ENCODE measurements at places on chromosomes 7 and 10. TPM values are rescaled to one million over a fixed set of nuclear protein-coding genes. Genes with fewer than 3 reads are reported as not detected.

POLR2J2 gene
- 8.4 TPM for total RNA-seq

GRCh38 chr7:18402488-18403183, 92.9 kb upstream of the HDAC9 start:
- no peak overlapping the region for H3K27ac ChIP-seq
- no peaks in the 10 kb centered on the region for H3K27me3 ChIP-seq
- no peak for DNase-seq

GARIN1A gene
- total RNA-seq = 0.35 TPM

- H3K27me3 ChIP-seq = no peaks in the 10 kb centered on the region
- DNase-seq = no peak
- no peaks in the 10 kb centered on the region for H3K4me1 ChIP-seq
- no peak overlapping the region for H3K4me3 ChIP-seq
- no peaks in the 10 kb centered on the region for H3K36me3 ChIP-seq
Observed at GRCh38 chr10:121695731-121696464, 97.7 kb upstream of the FGFR2 start.

TCAF2 gene
- 49.4 TPM for total RNA-seq

DNA sequence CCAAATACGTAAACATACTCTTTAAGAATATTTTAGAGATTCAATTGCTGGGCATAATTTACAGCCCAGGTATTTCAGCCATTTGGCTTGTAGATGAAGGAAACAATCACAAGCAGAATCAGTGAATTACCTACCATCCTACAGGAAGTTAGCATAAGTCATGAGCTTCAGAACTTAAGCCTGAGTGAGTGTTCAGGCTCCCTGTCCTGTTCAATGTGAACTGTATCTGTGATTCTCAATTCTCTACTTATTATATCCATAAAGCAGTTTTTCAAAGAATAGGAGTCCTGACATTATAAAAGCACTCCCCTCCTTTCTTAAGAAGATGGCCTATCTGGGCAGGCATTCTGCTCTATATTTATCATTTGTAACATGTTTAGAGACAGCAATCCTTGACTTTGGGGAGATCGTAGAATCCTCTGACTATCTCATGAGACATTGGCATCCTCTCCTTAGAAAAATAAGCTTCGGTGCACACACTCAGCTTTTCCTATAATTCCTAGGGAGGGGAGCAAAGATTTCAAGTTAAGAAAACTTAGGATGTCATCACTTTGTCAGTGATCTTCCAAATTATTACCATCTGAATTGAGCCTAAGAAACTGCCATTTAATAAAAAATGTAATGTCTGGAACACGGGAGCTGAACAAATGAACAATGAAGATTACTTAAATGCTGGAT, 645.2 kb upstream of the IGFBP3 start:
- no peak for DNase-seq
- no peaks in the 10 kb centered on the region for H3K36me3 ChIP-seq
- H3K27ac ChIP-seq = no peak overlapping the region
- H3K4me3 ChIP-seq = no peak overlapping the region
- no peaks in the 10 kb centered on the region for H3K4me1 ChIP-seq

ANLN gene
- 65.1 TPM for total RNA-seq

DNA sequence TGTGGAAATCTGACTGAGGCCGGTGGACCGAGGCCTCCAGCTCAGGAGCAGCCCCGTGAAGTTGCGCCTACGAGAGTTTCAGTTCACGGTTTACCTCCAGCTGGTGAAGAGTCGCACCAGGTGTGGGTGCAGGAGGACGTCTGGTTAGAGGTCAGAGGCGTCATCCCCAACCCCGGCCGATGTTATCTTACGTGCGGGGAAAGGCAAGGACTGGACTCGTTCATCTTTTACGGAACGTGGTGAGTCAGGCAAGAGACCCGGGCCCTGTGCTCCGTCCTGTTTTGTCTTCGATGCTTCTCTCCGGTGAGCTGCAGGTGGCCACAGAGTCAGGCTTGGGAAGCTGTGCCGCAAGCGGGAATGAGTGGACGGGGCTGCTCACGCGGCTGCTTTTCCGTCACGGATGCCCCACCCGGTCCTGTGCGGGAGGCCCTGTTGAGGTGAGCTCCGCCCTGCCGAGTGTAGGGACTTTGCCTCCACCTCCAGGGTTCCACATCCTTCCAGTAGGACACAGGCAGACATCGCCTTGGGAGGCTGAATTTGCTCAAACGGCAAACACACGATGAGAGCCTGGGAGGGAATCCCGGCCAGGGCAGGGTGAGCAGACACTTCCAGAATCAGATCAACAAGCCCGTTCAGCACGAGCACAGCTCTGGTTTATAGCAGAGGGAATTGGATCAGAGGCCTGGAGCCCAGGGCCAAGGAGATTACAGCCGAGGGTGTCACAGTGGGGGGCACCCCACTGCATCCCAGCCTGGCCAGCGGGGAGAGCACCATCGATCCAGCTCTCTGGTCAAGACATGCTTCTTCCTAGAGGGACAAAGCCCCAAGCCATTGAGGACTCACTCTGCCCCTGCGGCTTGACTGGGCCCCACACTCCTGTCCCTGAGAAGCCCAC, 50.1 kb upstream of the INPP5A start:
- H3K36me3 ChIP-seq = no peaks in the 10 kb centered on the region
- no peak overlapping the region for H3K4me3 ChIP-seq

UTF1 gene
- not detected for total RNA-seq

DNA sequence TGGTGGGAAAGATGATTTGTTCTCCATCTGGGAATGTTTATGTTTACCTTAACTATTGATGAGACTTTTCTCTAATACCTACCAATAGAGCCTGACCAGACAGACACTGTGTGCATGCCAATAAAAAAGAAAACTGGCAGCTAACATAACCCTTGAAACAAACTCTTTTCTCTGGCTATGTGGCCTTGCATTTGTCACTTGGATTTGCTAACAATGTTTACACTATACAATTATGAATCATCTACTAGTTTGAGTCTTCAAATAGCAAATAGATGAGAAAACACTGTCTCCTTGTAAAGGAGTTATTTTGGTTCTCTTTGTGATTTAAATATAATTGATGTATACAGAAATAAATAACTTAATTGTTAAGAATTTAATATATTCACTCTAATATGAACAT, 273.1 kb downstream of the SEMA3D start:
- no peaks in the 10 kb centered on the region for H3K4me1 ChIP-seq
- no peak for DNase-seq
- no peaks in the 10 kb centered on the region for H3K36me3 ChIP-seq
- H3K27ac ChIP-seq = no peak overlapping the region

KIAA1217 gene
- 2.0 TPM for total RNA-seq

DNA sequence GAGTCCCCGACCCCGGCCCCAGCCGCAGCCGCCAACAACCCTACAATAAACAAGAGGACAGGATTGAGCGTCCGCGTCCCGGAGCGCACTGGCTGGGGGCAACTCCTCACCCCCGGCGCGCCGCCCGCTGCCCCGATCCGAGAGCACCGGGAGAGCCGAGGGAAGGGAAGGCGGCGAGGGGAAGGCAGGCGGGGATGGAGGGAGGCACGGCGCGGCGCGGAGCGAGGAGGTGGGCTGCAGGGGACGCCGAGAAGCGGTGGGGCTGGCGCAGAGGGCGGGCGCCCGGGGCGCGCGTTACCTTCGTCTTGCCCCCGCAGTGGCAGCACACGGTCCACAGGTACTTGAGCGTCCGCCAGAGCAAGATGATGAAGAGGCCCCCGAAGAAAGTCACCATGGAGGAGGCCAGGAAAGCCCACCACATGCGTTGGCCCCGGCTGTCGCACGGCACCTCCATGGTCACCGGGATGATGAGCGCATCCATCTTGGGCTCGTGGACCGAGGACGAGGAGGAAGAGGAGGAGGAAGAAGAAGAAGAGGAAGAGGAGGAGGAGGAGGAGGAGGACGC, 559 bp downstream of the KCNMA1 start:
- no peak overlapping the region for H3K4me3 ChIP-seq
- no peak for DNase-seq
- H3K27ac ChIP-seq = no peak overlapping the region
- H3K4me1 ChIP-seq = no peaks in the 10 kb centered on the region

DNA sequence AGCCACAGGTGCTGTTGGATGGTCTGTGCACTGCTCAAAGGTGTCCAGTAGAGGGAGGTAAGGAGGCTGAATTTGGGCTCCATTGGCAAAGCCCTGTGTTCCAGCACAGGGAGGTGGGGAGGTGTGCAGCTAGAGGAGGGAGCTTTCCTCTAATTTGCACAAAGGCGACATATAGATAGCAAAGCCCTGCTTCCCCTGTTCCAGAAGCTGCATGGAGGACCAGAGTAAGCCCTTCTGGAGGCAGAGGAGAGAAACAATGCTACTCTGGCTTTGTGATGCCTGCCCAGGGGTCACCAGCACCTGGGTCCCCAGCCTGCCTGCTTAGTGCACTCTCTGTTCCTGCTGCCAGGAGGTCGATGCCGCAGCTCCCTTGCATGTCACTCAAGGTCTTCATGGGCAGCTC, 3.4 kb upstream of the ARHGAP22 start:
- H3K36me3 ChIP-seq = no peaks in the 10 kb centered on the region
- H3K4me3 ChIP-seq = no peak overlapping the region
- H3K4me1 ChIP-seq = peaks cover 9% of the 10 kb centered on the region
- H3K27ac ChIP-seq = no peak overlapping the region
- peaks cover 37% of the 10 kb centered on the region for H3K27me3 ChIP-seq

- no peak overlapping the region for H3K4me3 ChIP-seq
- H3K36me3 ChIP-seq = no peaks in the 10 kb centered on the region
- H3K27me3 ChIP-seq = peaks cover 8% of the 10 kb centered on the region
- no peak for DNase-seq
- no peaks in the 10 kb centered on the region for H3K4me1 ChIP-seq
Observed at GRCh38 chr10:121526135-121526790, 72.0 kb downstream of the FGFR2 start.

DNA sequence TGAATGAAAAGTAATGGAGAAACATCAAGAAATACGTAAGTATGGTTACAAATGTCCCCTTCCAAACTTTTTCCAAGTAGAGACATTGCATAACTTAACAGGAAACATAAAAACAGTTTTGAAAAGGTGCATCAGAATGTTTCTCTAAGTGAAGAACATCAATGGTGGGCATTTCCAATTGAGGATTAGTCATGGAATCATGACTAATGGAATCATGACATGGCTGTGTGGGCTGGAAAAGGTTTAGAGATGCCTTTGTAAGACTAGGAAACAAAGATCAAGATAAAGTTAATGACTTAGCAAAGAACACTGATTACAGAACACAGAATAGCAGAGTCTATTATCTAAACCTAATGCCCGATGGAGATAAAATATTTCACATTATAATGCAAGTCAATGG, 272.0 kb downstream of the HPSE2 start:
- no peaks in the 10 kb centered on the region for H3K4me1 ChIP-seq
- no peak overlapping the region for H3K4me3 ChIP-seq
- no peaks in the 10 kb centered on the region for H3K27me3 ChIP-seq
- no peak for DNase-seq
- H3K36me3 ChIP-seq = no peaks in the 10 kb centered on the region
